ENCODE measurements at places on chromosomes 3 and 15.

GRCh38 chr3:458653-459310 lies 262.2 kb downstream of the CHL1 start:
- no peak for DNase-seq

DNA sequence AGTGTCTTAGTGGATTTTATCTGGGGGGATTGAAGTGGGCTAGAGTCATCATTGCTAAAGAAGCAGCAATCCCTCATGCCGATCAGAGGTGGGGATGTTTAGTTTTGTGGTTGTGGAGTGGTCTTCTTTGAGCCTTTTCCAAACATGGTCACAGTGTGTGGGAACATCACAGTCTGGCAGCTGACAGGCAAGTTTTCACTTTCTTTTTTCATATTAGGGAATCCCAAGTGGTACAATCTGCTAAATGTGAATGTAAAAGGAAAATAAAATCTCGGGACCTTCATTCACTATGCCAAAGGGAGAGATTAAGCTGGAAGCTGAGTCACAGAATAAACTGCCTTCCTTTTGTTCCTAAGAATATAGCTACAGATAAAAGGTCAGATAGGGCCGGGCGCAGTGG lies 10.4 kb upstream of the CX3CR1 start:
- no peak for DNase-seq

DNA sequence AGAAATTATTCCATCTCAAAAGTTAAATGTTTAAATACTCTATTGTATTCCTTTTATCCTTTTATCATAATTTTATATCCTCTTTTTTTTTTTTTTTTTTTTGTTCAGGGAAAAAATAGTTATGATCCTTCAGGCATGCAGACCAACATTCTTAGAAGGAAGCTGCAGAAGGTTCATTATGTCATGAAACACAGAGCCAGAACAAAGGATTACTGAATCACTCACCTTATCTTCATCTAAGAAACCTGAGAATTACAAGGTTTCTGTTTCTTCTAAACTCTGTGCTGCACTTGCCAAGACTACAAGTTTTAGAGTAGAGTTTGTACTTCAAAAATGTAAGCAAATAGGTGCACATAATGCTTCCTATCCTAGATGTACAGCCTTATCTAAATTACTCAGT lies 3.3 kb downstream of the PLCH1 start:
- no peak for DNase-seq

DNA sequence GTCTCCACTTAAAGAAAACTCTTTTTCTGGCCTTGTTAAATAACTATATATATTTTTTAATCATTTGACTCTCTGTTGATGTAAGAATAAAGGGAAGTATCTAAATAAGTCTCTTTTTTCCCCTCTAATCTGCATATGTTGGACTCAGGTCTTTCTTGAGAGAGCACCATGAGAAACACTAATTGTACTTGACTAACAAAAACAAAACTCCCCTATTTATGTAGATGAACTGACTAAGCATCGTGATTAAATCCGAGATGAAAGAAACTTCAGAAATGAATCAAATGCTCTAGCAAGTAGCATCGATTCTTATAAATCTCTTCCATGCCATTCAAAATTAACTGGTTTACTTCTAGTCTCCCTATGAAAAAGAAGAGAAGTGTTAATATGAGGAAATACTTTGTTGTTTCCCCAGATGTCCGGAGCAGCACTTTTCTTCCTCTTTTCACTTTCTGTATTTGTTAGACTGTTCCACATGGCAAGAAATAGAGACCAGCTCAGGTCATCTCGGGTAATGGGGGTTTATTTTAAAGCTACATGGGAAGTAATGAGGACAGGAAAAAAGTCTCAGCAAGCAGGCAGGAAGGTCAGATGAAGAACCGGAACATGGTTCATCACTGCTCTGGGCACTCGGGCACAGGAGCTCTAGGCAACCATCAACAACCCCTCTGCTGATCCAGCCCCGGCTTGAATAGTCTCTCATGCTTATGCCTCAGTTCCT lies 288.3 kb downstream of the CNTN6 start:
- DNase-seq: no peak

- DNase-seq: no peak
Observed at GRCh38 chr3:141341536-141341935, 26.8 kb upstream of the ZBTB38 start.

- no peak for DNase-seq
Observed at GRCh38 chr3:2484162-2485026, 385.7 kb downstream of the CNTN4 start.

- no peak for DNase-seq
Observed at GRCh38 chr3:169641167-169641566, 22.3 kb downstream of the MECOM start.

DNA sequence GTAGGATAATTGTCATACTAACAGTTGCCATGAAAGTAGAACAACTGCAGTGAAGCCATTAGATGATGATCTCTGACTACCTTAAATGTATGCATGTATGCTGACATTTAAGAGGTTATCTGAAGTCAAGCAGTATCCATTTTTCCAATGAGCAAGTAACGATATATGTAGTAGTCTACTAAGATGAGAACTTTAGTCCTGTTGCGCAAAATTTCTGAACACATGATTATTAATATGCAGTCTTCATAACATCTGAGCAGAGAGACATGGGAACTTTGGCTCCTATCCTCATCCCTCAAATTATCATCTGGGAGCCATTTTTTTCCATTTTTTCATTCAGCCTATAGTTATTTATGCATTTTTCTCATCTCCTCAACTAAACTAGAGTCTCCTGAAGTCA lies 79.2 kb downstream of the MME start:
- DNase-seq: no peak

DNA sequence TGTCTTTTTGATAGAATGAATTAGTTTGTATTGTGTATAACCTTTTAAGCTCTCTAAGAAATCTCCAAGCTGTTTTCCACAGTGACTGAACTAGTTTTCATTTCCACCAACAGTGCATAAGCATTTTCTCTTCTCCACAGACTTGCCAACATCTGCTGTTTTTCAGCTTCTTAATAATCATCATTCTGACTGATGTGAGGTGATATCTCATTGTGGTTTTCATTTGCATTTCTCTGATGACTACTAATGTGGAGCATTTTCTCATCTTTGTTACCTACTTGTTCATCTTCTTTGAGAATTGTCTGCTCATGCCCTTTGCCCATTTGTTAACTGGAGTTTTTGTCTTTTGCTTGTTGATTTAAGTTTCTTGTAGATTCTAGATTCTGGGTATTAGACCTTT lies 777.5 kb downstream of the OTOL1 start:
- DNase-seq: no peak

- DNase-seq: no peak
Observed at GRCh38 chr3:189534531-189534930, 96.7 kb upstream of the TP63 start.

GRCh38 chr3:72651498-72651897 lies 196.7 kb downstream of the SHQ1 start:
- no peak for DNase-seq

DNA sequence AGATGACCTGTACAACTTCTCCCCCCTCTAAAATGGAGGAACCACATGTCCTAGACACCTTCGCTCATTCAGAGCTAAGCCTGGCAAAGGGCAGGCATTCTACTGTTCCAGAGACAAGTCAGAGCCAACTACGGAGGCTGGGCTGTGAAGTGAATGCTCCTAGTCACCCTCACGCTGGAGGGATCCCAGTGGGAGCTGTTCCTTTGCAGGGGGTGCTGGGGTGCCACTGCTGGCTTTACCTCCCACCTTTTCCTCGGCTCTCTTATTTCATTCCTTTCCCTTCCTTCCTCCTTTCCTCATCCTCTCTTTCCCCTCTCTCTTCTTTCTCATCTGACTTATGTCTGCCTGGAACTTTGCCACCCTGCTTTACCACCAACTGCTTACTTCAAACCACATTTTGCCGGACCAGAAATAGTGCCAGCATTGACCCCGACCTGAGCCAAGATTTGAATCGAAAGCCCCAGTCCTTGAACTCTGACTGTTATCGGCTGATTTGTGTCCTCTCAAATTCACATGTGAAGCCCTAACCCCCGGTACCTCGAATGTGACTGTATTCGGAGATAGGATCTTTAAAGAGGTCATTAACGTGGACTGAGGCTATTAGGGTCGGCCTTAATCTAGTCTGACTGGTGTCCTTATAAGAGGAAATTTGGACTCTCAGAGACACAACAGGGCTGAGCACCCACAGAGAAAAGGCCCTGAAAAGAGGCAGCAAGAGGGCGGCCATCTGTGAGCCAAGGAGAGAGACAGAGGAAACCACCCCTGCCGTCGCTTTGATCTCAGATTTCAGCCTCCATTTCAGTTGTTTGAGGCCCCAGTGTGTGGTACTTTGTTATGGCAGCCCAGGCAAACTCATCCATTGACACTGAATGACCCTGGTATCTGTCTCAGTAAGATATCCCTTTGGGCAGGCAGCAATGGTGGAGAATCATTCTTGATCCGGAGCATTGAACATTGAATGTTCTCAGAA lies 31.3 kb upstream of the TBC1D21 start:
- DNase-seq: no peak

DNA sequence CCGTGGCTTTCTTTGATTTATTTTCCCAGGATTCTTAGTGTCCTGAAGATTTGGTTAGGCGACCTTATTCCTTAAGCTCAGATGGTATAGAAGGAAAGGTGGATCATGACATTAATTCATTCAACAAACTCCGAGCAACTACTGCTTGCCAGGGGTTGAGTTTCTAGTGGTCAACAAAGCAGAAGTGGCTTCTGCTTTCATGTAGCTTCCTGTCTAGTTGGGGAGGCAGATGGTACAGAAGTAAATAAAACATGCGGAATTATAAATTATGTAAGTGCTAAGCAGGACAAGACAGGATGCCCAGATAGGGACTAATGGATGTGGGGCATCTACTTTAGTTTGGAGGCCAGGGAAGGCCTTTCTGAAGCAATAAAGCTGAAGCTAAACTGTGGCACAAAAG lies 15.6 kb downstream of the EEFSEC start:
- DNase-seq: no peak

DNA sequence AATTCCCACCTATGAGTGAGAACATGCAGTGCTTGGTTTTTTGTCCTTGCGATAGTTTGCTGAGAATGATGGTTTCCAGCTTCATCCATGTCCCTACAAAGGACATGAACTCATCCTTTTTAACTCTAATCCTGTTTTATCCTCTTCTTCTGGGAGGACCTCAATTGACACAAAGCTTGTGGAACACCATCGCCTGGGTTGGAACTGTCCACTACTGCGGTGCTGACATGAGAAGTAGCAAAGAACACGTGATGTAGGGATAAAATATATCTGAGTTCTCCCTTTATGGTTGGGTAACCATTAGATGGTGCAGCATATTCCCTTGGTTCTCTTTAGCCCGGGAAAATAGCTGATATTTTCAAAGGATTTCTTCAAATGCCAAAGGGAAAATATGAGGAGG lies 105.3 kb upstream of the TOPAZ1 start:
- no peak for DNase-seq

DNA sequence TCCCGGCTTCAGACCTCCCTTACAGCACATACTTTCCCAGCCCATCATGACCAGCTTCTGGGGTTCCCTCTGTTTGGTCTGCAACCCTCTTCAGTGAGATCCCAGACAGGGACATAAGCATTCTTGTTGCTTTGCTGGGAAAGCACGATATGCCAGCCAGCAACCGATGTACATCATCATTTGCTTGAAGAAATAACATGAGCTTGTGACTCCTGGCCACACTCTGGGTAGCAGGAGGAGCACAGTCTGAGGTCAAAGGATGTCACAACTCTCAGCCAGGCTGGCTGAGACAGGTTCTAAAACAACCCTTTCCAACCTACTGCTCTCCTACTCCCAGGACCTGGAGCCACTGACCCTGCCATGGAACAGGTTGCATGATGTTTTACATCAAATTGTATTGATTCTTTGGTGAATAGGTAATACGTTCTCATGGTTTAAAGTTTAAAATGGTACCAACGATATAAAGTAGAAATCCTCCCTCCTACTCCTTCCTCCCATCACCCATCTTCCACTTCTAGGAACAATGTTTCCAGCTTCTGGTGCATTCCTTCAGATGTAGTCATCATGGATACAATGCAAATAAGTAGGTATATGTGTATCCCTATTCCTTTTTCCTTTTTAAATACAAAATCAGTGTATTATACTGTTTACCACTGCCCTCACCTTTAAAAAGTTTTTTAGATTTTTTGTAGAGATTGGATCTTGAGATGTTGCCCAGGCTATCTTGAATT lies 190.3 kb downstream of the OPA1 start:
- DNase-seq: no peak

DNA sequence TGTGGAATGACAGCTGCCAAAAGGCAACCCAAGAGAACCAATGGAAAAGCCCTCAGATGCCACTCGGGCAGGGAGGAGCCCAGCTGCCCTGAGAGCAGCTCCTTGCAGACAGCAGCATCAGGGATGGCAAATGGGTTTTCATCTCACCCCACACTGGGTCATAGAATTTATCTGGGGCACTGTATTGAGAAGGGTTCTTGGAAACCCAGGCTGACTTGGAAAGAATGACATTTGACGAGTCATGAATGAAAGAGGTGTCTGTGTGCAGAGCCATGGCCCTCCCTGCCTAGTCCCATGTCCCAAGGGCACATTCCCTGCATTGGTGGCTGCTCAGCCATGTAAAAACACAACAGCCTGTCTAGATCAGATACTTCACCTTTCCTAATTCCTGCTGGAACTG lies 157.9 kb upstream of the BHLHE40 start:
- no peak for DNase-seq

DNA sequence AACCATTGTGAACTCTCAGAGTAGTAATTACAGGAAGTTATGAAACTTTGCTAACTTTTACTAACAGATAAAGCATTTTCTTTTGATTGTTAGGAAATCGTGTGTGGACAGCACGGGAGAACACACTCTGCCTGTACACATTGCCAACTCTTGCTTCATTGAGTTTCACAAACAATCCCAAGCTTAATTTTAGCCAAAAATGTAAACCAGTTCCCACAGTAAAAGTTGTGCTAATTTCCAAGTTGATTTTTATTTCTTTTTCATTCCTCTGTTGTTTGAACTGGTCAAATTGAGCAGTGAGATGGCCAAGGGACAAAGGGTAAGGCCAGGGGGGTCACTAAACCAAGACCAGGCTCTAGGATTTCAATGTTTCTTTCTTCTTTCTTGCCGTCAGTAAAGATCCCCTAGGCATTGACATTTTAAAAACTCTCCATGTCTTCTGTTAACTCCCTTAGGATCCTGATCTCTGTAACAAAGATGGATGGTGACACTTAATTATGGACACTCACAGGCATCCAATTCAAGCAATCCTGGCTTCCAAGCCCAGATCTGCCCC lies 414.9 kb downstream of the RBMS3 start:
- DNase-seq: no peak

GRCh38 chr3:136856665-136857064 lies 5.3 kb upstream of the NCK1 start:
- DNase-seq: no peak

DNA sequence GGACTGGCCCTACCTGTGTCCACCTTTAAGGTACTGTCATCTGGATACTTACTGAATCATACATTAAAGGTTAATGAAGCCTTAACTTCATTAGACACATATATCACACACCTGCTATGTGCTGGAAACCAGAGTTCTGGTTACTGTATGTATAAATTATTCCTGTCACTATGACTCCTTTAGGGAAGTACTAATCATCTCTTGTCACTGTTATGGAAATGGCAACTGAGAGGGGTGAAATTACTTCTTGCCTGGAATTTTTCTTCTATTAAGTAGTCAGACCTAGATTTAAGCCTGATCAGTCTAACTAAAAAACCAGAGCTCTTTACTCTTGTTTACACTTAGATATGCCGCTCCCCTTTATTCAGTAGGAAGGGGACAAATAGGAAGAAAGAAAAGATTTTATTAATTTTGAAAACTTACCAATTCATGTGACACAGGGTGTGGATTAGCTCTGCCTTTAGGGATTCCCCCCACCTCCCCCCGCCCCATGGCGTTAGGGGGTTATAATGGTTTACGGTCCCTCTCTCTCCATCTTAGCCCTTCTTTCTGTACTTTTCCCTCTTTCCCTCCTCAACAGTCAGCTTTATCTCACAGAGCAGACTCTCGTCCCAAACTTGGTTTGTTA lies 152.5 kb downstream of the KLHL25 start:
- no peak for DNase-seq

Data from NCI-H2107 (cell line).